Cortex of kidney (tissue), 1 donor: ENCODE measurements at places on chromosomes 12 and 14.

DNA sequence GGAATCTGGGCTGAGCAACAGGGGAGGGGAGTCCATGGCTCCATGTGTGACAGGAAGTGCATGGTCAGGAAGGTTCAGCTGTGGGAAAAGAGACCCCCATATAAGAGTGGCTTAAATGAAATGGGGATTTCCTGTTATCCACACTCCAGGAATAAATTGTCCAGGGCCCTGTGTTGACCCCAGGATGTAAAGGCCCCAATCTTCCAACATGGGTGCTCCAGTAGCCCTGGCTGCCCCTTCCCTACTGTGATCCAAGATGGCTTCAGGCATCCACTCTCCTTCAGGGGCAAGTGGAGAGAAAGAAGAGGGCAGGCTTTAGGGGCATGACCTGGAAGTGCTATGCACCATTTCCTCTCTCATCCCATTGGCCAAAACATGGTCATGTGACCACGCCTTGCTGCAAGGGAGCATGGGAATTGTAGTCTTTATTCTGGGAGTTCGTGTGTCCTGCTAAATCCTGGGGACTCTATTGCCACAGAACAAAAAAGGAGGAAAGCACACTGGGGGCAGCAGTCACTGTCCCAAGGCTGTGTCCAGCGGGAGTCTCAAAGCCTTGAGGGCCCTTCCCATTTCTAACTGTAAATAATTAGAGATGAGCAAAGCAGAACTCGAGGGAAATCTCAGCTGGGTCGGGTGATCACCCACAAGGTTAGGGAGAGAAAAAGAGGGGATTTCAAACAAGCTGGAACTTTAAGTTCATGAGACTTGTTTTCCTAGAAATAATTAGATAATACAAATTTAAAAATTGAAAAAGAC lies 289.2 kb downstream of the ADGRD1 start:
- no peak for DNase-seq

DNA sequence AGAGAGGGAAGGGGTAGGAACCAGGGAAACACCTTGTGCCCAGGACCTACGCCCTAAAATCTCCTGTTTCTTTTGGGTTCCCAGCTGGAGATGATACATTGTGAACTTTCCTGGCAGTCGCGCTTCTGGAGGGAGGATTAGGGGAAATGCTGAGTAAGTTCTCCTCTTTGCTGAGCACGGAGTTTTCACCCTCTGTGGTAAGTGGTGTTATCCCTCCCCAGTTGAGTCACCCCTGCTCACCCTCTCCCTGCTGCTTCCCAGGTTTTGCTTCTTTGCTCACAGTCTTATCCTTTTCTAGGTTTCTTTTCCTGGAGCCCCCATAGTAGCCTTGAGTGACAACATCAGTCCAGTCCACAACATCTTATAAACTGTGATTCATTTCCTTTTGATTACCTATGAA lies 789.1 kb downstream of the TMEM121 start:
- no peak for DNase-seq

DNA sequence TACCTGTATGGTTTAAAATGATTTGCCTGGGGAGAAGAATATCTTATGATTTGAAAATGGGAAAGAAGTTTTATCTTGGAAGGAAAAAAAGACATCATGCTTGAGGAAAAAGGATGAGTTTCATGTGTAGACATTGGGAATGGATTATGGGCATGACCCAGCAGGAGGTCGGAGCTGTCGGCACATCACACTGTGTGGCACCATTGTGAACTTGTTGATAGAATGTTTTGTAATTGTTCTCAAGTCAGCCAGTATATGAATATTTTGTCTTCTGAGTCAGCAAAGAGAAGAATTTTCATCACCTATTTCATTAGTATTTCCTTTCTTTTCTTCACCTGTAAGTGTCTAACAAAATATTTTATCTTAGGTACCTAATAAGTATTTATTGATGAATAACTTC lies 60.0 kb upstream of the HMGA2 start:
- no peak for DNase-seq

DNA sequence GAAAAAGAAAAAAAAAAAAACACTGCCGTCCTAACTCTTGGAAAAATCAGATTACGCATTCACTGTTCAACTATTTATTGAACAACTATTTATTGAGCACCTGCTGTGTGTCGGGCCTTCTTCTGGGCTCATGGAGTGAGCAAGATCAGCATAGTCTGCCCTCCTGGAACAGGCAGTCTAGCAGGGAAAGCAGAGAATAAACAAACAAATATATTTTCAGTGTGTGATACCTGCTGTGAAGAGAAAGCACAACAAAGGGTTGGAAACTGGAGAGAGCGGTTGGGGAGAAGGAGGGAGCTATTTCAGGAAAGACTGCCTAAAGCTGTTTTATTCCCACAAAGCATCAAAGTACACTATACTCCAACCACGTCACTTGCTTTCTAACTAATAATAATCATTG lies 10.8 kb downstream of the PROX2 start:
- no peak for DNase-seq

DNA sequence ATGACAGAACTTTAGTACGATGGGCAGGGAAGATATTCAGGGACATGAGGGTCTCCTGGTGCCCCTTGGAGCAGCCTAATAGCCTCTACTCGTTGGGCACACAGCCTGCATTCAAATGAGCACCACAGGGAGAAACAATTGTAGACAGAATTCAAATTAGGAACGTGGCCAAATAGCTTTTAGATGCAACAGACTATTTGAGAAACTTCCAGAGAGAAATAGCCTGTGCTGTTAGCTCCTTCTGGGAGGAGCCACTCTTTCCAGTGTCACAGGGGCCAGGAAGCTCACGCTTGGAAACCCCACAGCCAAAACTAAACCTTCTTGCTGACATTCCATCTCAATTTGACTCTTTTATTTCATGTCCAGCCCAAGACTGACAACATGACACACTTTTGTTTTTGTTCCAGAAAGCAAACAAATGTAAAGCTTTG lies 114.5 kb downstream of the RPAP3 start:
- DNase-seq = no peak

DNA sequence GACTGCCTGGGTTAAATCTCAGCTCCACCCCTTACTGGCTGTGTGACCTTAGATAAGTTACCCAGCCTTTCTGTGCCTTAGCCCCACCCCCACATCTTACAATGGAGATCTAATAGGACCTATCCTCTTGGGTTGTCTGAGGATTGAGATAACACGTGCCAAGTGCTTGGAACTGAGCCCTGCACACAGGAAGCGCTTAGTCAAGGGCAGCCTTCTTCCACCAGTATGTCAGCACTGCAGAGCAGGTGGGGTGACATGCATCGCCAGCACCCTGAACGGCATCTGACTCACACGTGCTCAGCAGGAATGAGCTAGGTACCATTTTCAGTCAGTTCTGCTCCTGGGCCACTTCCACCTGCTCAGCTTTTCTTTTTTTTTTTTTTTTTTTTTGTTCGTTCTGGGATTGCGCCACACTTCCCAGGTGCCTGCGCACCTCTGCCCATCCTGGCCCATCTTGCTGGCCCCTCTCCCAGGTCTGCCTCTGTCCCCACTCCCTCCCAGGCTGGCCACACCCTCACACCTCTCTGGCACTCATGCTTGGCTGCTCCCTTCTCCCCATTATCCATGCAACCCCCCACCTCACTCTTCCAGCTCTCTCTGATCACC lies 19.6 kb downstream of the LGMN start:
- no peak for DNase-seq

GRCh38 chr14:63045612-63046320 lies 508 bp upstream of the KCNH5 start:
- no peak for DNase-seq

- DNase-seq = no peak
Measured at GRCh38 chr14:105525861-105526775, at the start of gene TMEM121. Gene TMEM121, plus strand, starts transcription at chr14:105526583. Its CDS starts 2,252 bp downstream, at chr14:105528835.

GRCh38 chr12:116245189-116245588 lies 32.3 kb downstream of the MED13L start:
- DNase-seq = no peak

- no peak for DNase-seq
Measured at GRCh38 chr12:6444704-6445688, at the start of gene CD27. Gene CD27, plus strand, starts transcription at chr12:6444955. Its CDS starts 141 bp downstream, at chr12:6445096.

DNA sequence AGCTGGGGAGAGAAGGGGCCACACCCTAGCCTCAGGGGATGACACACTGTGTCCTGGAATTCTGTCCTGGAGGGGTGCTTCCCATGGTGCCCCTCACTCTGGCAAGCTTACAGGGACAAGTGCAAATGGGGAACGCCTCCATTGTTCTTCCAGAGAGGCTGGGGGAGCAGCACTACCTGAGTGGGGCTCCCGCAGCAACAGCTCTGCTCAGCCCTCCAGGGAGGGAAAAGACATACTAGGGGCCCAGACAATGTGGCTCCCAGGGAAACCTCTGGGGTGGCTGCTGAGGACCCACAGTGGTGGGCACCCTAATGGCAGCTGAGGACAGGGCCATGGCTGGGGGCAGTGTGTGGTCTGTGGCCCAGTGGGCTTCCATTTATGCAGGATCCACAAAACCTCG lies 69.4 kb downstream of the PLEKHG3 start:
- no peak for DNase-seq
